Stimulated activated CD4-positive, alpha-beta T cell treated with anti-CD3 and anti-CD28 coated beads, TNF-alpha, amount 100 ng/mL, for 24 hours (primary cell): ENCODE measurements at places on chromosomes 6 and 20.

GRCh38 chr6:137165375-137166246 lies 7.8 kb downstream of the IL22RA2 start:
- no peak for DNase-seq

- DNase-seq: no peak
Observed at GRCh38 chr20:31713312-31714273, 9.1 kb downstream of the BCL2L1 start.

DNA sequence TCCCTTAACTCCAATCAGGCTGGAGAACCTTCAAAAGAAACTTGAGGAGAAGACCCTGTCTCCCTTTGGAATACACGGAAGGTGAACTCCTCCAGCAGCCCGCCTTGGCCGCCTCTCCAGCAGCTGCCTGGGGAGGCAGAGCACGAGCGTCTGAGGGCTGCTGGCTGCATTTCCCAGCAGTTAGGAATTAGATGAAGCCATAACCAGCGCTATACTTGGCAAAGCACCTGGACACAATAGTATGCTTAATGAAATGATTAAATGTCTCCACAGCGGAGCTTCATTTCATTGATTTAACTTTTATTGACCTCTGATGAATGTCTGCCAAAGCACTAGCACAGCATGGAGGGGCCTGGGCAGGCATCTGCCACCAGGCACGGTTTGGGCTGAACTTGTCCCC lies 73.5 kb downstream of the TMEM242 start:
- no peak for DNase-seq

- DNase-seq: peak; percentile 45
Observed at GRCh38 chr20:51494241-51495110, 48.0 kb downstream of the NFATC2 start.

DNA sequence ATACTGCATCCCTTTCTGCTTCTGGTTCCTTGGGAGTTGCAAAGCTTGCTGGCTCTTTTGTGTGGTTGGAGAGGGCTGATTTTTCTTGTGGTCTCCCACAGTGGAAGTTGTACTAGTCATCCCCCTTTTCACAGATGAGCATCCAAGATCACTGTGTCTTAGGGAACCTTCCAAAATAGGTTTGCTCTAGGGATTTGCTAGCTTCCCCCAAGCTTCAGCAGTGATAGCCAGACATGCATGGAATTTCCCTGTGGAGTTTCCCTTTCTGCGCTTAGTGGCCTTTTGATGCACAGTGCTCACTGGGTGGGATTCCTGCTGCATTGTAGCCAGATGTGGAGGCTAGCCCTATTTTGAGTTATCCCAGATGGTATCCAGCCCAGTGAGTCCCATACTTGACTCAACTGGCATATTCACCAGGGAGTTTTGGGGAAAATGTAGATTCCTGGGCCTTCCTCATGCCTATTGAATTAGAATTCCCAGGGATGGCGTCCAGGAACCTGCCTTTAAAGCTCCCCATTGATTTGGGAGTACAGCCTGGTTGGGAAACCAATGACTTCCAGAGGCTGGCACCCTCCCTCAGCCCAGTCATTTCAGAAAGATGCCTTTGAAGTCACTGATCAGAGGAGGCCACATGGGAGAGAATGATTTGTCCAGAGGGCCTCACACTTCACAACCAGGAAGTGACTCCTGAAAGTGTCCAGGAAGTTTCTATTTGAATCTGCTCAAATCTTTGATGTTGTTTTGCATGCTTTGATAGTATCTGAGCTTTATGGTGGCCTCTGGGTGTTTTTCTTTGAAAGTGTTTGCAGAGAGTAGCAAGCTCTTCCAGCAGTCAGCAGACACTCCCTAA lies 25.9 kb downstream of the PPARD start:
- no peak for DNase-seq

GRCh38 chr6:167825332-167826229 lies 1.1 kb upstream of the AFDN start:
- no peak for DNase-seq

GRCh38 chr6:92682516-92683398 lies 736.6 kb downstream of the EPHA7 start:
- no peak for DNase-seq

DNA sequence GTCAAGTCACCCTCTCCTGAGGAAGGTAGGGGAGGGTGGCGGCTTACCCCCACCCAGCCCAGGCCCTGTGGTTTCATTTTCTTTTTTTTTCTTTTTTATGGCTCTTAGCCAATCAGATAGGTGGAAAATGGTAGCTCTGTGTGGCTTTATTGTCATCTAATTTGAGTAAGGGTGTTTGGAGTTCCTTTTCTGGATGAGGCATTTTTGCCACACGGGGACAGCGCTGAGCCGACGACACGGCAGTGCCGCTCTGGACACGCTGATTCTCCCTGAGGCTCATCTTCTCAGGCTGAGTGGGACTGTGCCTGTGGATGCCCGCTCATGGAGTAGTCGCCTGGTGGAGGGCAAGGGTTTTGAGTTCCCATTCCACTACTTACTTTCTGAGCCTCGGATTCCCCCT lies 37.6 kb upstream of the ANGPT4 start:
- DNase-seq: no peak

GRCh38 chr6:133768656-133769295 lies 120.1 kb upstream of the TCF21 start:
- DNase-seq: no peak

- DNase-seq: no peak
Observed at GRCh38 chr6:165841153-165841558, 178.1 kb upstream of the PDE10A start.

DNA sequence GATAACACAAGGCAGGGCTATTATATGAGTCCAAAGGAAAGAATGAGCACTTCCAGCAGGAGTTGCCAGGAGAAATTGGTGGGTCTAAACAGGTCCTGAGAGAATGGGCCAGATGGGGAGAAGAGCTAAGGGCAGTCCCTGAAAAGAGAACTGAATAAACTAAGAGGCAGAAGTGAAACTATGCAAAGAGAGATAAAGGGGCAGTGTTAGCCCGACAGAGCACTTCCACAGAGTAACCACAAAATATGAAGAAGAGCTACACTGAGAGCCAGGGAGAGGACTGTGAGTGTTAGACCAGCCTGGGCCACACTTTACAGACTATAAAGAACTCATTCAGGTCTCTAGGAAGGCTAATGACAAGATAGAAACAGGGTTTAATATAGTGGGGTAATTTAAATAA lies 43.8 kb downstream of the RALGAPA2 start:
- DNase-seq: no peak

- DNase-seq: no peak
Observed at GRCh38 chr6:22558288-22558882, 11.0 kb upstream of the HDGFL1 start.
